ENCODE measurements at places on chromosomes 6 and 20.

DNA sequence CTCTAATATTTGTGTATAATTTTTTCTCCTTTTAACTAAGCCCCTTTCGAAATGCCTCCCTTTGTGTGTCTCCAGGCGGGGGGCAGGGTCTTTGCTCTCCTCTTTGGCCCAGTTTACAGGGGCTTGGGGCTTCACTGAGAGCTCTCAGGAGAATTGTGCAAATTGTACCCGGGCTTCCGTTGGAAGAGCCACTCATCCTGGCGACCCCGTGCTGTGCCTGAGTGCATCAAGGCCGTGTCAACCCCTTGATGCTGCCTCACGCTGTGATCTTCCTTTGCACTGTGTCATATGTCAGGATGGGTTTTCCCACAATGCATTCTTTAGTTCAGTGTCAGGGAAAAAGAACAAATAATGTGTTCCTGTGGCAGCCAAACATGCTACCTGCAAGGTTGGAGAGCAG, 118.0 kb upstream of the POU3F2 start:
- no peak for DNase-seq

GRCh38 chr20:1761116-1761515, 103.5 kb upstream of the SIRPG start:
- no peak for DNase-seq

DNA sequence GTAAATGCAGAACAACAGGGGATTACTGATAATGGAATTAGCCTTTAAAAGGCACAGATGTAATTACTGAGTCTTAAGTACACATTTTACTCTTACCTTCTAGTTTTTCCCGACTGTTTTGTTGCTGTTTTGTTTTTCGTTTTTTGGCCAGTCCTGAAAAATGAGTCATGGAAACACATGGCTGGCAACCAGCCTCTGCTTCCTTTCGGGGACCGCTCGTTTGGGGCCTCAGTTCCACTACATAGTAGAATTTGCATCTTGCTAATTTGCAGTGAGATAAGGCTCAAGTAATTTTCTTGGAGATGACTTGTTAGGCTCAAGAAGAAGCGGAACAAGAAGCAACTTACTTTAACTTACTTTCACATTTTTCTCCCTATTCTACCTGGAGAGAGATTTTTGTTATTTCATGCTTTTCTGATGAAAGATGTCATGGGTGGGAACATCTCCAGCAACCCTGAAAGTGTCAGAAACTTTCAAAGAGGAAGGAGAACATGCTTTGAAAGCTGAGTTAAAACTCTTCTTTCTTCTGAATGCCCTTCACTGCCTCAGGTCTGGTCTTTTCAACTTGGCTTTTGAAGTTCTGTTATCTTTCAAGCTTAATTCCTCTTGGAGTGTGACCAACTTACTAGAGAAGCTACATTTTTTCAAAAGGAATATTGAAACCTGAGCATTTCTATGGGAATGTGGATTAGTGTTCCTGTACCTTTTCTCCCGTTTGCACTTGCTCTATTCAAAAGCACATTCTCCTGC, 71.5 kb upstream of the HDAC2 start:
- DNase-seq = no peak

GRCh38 chr20:8844179-8844578, 224.7 kb upstream of the PLCB4 start:
- no peak for DNase-seq

DNA sequence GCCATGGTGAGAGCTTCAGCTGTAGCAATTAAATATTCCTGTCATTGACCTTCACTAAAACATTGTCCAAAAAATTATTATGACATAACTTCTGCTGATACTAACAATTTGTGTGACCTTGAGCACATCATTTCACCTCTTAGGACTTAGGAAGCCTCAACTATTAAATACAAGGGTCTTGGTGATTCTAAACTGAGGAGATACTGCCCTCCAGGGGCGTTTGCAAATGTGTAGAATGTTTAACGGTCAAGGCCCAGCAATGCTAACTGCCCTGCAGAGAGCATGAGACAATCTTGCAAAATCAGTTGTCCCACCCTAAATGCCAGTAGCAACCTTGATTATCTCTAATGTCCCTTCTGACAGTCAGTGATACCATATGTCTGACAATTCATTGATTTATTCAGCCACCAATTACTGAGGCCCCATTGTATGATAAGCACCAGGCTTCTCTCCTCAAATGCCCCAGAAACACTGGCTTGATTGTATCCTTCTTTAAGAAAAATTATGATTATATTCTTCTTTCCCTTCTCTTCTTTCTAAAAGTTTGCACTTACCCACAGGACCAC, 284.1 kb upstream of the PLN start:
- no peak for DNase-seq

DNA sequence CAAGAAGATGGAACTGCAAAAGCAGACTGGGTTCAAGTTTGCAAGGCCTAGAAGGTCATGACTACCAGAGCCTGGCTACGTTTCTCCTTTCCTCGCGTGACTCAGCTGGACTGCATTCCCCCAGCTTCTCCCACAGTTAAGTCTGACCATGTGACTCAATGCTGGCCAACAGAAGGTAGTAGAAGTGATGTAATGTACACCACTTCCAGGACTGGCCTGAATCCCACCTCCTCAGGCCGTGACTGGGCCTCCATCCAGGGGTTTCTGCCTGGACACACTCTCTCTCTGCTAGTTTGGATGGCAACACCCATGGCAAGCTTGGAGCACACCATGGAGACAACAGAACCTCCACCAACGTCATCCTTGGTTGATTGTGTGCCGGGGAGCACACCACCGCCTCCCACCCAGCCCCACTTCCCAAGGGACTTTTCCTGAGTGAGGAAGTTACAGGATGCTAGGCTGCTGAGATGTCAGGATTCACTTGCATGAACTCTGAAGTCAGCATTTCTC, 112.0 kb upstream of the CDYL start:
- peak; percentile 70 for DNase-seq
